ENCODE measurements at places on chromosomes 4 and X.

DNA sequence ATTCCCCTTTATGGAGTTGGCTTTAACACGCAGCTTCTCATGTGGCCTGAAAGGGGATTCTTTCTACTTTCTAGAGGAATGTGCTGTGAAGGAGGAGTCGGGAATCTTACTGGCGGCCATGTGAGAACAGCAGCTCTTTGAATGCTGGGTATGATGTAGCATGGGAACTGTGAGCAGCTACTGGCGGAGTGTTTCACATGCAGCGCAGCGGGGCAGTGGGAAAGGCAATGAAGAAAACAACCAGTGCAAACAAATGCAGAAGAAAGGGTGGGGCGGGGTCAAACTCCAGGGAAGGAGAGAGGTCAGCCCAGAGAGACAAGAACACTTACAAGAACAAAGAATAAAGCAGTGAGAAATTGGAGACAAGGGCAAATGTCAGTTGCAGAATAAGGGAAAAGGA, 363.8 kb upstream of the FTHL17 start:
- no peak for DNase-seq

DNA sequence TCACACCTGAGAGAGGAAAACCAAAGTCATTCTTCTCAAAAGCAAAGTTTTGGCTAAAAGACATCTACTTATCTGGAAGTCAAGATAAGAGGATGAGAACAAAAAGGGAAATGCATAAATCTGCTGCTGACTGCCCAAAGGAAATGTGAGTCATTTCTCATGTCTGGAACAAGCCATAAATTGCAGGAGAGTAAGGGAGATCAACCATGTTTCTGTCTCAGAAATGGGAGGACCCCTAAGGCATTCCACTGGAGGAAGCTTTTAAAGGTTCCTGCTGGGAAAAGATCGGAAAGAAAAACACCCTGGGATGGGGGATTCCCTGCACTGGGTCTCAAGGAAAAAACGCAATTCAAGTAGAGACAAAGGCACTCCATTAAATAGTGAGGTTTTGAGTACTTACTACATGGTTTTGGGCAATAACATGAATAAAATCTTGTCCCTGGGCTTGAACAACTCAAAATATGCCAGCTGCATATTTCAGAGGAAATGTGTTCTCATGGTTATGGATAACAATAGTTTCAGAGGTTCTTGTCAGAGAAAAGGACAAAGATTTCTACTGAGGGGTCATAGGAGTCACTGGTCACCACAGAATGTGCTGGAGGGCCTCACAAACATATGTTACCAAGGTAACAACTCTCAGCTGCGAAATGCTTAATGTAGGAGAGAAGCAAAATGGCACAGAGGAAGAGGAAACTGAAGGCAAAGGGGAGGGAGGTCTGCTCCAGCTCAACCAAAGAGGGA, 19.3 kb downstream of the GPR143 start:
- DNase-seq = no peak

DNA sequence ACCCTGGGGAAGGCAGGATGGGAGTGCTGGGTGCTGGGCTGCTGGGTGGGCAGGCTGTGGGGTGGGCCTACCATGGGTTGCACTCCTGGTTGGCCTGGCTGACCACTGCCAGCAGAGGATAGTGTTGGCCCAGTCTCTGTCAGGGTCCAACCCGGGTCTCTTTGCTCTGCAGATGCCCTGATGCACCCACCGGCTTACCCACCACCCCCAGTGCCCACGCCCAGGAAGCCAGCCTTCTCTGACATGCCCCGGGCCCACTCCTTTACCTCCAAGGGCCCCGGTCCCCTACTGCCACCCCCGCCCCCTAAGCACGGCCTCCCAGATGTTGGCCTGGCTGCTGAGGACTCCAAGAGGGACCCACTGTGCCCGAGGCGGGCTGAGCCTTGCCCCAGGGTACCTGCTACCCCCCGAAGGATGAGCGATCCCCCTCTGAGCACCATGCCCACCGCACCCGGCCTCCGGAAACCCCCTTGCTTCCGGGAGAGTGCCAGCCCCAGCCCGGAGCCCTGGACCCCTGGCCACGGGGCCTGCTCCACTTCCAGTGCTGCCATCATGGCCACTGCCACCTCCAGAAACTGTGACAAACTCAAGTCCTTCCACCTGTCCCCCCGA, 14.2 kb upstream of the ADD1 start:
- DNase-seq = no peak

GRCh38 chrX:48487362-48487798, 11.4 kb downstream of the FTSJ1 start:
- peak; percentile 48 for DNase-seq

DNA sequence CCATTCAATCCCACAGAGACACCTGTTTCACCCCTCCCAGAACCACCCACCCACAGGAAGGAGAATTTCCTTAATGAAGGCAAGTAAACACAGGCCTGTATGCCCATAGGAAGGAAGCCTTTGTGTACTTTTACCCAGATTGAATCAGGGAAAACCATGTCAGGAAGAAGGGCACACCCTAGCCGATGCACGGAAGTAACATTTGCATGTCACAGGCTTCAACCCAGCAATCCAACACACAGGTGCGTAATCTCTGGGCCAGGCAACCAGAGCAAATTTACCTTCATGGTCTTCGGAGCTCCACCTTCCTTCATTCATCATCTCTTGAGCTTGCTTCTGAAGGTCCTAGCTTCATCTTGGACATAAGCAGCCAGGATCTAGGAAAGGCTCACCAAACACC, 206.3 kb downstream of the SHROOM3 start:
- DNase-seq = no peak

DNA sequence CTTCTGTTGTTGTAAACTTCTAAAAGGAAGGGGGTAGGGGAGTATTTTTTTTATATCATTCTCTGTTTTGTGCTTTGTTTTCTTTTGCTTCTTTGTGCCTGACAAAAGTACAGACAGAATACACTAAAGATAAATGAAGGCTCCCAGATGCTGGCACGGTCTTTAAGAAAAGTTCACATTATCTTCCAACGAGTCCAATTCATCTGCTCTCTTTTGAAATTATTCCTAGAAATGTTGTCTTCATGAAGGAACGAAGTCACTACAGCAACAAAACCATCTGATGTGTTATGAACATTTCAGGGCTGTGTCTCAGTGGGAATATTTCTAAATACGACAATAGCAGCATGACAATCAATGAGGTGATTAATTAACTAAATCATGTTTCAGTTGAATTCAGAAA, 813.8 kb upstream of the HTR2C start:
- no peak for DNase-seq

GRCh38 chr4:104128031-104128849, 366.5 kb downstream of the CXXC4 start:
- DNase-seq = no peak

DNA sequence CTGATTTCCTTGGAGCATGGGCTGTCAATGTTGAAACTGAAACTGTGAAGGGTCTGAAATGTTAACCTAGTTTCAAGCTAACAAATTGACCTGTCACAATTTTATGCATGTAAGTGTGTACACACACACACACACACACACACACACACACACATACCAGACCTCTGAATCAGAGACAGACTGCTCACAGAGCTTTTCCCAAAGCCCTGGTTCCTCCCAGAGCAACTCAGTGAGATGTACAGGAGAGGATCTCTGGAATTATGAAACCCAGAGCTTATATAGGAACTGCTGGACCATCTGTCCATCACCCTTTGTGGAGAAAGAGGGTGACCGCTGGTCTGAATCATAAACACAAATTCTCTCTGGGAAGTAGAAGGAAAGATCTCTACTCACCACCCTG, 228.1 kb upstream of the PRPS2 start:
- DNase-seq = no peak

- DNase-seq = no peak
These were observed 118.3 kb upstream of the PUDP start for GRCh38 chrX:7266288-7266687.

- peak; percentile 91 for DNase-seq
These were observed 968 bp upstream of the NELFA start for GRCh38 chr4:2009651-2010233.

DNA sequence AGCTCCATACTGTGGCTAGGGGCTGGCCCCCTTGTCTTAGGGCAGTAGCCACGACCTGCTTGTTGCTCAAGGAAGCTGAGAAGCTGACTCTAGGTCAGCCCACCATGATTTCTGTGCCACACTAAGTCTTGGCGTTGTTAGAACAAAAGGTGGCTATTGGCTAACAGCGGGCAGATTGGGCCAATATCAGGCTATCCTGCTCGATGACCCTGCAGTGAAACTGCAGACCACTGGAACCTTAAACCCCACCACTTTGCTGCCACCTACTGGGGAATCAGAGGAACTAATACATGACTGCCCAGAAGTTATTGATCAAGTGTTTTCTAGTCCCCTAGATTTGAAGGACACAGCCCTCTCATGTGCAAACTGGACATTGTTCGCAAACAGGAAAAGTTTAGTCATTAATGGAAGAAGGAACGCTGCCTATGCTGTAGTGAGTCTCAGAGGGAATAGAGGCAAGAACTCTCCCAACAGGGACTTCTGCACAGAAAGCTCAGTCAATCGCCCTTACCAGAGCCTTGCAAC, 17.0 kb upstream of the PAPSS1 start:
- peak; percentile 62 for DNase-seq

- no peak for DNase-seq
These were observed 22.9 kb downstream of the MID1IP1 start for GRCh38 chrX:38824176-38824575.

DNA sequence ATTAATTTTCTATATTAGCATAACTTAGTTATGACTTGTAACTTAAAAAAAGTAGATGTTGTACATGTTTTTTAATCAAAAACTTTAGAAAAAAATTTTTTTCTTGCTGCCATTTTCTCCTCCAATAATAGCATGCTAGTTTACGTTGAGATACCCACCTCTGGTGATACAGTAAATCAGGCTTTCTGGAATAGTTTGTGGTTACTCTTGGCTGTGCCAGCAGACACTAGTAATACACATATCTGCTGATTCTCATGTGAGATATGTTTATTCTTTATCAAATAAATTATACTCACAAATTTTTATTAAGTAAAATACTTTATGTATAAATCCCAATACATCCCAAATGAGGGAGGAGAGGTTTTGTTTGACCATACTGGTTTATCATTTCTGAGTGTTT, 117.3 kb downstream of the KLHL8 start:
- DNase-seq = no peak

GRCh38 chrX:109274806-109275205, 207.1 kb downstream of the GUCY2F start:
- DNase-seq = no peak

GRCh38 chr4:106270736-106271135, 45.3 kb downstream of the TBCK start:
- DNase-seq = no peak

DNA sequence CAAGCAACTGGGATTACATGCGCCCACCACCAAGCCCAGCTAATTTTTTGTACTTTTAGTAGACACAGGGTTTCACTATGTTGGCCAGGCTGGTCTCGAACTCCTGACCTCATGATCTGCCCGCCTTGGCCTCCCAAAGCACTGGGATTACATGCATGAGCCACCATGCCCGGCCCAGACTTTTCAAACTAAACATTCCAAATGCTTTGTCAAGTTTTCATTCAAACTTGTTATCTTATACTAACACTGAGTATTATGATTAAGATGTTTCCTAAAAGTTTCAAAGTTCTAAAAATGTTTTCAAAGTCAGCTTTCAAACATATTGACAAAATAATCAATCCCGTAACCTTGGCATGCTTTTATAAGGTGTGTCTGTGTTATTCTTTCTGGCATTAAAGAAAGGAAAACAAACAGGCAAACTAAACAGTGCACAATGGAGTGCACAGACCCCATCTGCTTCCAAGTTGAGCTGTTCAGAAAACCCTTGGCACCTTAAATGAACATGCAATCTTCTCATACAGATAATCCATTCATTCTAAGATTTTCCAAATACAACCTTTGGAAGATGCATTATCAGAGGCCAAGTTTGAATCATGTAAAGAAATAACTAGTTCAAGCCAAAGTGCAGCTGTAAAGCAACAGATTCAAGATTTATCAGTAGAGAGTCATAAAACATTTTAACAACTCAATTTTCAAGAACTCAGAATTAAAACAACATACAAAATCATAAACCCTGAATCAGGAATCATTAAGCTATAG, 49.1 kb downstream of the ABCG2 start:
- DNase-seq = no peak
